ENCODE measurements at places on chromosomes 12 and 14.

DNA sequence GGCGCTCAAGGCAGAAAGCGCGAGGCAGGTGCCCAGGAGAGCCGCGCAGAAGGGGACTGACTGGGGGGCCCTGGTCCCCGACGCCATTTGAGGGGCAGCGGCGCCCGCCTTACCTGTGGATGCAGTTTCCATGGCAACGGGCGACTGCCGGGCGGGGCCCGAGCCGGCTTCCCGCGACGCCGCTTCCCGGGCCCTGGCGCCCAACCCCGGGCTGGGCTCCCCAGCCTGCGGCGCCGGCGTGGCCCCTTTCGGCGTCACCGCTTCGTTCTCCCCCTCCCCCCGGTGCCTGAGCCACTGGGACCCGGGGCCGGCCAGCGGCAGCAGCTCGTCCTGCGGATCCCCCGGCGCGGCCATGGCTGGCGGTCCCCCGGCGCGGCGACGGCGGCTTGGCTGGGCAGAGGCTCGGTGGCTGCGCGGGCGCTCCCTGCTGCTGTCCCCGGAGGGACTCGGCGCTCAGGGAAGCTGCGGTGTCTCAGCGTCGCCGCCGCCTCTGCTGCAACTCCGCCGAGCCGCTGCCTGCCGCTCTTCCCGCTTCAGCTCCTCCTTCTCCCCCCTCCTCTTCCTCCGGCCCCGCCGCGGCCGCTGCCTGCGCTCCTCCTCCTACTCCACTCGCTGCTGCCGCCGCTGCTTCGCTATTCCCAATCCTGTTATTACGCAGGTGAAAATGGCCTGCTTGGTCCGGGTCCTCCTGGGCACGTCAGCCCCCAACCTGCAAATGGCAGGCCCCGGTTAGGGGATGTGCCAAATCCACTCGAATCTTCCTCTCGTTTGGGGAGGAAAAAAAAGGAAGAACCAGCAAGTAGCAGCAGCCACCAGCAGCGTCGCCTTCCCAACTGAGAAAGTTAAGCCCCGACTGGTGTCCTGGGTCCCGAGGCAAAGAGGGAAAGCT lies at the start of gene RTN1:
Gene RTN1, minus strand, starts transcription at position 500 of the 889 bp plus-strand sequence. Its CDS starts 146 bp downstream, at position 354.
- no peak for DNase-seq

DNA sequence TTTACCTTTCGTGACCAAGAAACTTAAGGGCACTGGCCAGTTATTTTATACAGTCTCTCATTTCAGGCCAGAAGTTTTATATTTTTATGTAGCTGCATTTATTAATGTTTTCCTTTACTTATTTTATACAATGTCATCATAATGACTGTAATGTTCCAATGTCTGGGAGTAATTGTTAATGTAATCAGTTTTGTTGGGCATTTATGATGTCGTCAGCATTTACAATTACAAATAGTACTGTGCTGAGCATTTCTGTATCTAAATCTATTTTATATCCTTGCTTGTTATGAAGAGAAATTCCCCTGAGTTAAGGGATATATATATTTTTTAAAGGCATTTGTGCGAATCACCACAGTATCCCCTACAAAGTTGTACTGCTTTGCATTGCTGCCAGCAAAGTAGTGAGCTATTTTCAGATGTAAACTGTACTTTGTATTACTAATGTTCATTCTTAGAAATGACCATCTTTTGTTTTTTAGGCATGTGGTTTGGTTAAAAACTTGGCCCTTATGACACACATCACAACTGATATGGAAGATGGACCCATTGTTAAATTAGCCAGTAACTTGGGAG lies 74.4 kb downstream of the POLR3B start:
- DNase-seq: no peak

GRCh38 chr12:106226884-106227640 lies 20.8 kb downstream of the CKAP4 start:
- DNase-seq: no peak

DNA sequence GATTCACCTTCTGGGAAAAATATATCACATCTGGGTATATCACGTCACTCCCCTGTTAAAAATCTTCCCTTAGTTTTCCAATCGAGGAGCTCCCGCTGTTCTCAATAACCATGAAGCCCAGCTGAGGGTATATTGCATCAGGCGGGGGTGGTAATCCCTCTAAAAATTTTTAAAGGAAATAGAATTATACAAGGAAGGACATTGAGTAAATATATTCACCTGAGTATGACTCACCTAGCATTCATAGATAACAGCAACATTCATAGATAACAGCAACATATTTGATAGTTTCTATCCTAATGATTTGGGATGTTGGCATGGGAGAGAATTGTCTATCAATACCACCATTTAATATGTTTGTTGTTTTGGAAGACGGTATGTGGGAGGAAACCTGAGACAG lies 473.6 kb downstream of the RMST start:
- DNase-seq: no peak

- DNase-seq: no peak
Observed at GRCh38 chr14:94448071-94448808, 4.4 kb downstream of the SERPINA11 start.

DNA sequence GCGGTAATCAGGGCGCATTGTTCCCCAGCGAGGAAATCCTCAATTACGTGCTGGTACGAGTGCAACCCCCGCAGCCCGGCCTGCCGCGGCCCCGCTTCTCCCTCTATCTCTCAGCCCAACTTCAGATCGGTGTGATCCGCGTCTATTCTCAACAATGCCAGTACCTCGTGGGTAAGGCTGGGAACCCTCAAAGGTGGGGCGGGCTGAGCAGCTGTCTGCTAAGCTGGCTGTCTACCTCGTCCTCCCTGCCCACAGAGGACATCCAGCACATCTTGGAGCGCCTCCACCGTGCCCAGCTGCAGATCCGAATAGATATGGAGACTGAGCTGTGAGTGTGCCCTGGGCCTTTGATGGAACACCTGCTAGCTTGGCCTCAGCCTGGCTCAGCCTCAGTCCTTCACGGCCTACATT lies 996 bp downstream of the REC8 start:
- DNase-seq: no peak

- no peak for DNase-seq
Observed at GRCh38 chr14:104721505-104722431, 2.3 kb upstream of the ADSS1 start.

DNA sequence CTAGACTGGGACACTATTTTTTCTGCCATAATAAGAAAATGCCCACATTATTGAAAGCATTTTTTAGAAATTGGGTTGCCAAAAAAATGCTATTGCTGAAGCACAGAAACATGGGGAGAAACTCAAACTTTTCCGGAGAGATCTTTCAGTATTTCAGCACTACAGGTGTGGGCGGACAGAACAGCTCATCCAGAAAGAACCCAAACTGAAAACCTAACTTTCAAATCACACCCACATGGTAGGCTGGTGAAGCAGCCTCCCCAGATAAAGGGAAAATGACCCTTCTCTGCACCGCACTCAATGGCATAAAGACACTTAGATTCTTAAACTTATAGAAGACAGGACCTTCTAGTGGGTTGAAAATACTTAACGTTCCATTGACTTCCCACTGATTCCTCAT lies 62.3 kb upstream of the TMPO start:
- no peak for DNase-seq

DNA sequence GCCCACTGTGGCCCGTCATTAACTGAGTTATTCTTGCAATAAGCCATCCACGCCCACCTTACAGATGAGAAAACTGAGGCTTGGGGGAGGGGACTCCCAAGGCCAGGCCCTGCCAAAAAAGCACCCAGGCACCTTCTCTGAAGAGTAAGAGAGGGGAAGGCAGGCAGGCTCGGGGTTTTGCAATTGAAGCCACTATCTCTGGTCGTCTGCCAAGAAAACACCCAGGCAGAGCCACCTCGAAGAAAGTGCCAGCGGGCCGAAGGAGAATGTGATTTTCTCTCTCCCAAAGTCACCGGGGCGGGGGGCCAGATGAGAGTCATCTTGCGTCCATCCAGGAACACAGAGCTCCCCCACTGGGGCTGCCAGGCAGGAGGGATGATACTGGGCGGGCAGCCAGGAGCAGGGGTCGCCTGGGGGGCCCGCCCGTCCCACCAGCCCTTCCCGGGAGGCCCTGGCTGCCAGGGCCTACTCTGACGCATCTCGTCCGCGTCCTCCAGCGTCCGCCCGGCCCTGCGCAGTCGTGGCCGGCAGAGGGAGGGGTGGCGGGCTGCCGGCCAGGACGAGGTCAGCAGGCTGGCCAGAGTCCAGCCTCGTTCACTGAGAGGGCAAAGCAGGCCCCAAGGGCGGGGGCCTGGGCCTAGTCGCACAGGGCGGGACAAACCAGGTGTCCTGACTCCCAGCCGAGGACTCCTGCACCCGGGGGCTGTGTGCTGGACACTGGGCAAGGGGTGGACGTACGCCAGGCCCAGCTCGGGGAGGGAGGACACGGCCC lies 74.3 kb downstream of the RFLNA start:
- no peak for DNase-seq

- DNase-seq: no peak
Observed at GRCh38 chr14:100591453-100592371, 4.5 kb upstream of the BEGAIN start.

DNA sequence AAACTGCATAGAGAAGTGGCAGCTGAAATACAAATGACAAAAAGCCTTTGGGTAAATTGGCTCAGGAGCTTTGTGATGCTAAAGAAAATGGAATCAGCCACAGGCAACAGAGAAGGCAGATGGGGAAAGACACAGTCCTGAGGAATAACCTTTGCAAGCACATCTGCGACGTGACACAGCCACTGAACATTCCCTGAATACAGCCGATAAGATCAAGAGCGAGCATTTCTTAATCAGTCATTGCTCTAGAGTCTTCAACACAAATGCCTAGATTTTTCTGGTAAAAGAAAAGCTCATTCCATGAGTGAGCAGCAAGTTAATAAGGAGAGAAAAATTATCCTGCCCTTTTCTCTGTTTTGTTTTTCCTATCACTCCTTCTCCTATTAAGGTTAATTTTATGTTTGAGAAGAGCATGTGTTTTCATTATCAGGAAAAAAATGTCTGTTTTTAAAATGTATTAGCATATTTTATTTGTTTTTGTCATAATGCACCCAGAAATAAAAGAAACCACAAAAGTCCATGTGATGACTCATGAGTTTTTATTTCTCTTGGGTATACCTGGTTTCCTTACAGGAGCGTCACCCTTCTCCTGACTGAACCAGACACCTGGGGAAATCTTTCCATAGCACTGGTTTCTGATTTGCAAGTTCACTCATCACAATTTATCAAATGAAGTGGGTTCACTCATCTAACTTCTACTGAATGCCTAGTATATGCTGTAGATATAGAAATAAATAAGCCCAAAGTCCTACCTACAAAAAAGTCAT lies 45.4 kb upstream of the PCED1B start:
- no peak for DNase-seq

DNA sequence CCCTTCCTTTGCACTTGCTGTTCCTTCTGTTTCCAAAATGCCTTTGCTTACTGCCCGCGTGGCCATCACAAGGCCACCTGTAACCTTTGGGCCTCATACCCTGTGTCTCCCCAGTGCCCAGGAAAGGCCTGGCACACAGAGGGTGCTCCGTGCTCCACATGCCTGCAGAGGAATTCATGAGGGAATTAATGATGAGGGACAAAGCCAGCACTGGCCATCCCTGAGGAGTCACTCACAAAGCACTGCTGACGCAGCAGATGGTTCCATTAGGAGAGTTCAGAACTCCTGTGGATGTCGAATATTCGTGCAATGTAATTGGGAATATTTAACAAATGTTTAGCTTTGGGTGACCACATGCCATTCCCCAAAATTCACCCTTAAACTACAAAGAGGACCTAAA lies 49.6 kb upstream of the PRMT8 start:
- no peak for DNase-seq

DNA sequence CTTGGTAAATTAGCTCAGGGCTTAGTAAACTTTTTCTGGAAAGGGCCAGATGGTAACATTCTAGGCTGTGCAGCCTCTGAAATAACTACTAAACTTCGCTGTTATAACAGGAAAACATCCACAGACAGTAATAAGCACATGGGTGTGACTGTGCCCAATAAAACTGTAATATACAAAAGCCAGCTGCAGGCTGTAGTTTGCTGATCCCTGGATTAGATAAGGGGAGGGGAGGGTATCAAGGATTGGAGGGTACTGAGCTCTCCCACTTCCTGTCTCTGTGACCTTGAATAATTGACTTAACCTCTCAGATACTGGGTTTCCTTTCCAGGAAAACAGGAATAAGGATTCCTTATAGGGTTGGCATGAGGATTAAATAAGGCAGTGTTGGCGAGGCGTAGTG lies 81.2 kb downstream of the CCDC60 start:
- DNase-seq: no peak

DNA sequence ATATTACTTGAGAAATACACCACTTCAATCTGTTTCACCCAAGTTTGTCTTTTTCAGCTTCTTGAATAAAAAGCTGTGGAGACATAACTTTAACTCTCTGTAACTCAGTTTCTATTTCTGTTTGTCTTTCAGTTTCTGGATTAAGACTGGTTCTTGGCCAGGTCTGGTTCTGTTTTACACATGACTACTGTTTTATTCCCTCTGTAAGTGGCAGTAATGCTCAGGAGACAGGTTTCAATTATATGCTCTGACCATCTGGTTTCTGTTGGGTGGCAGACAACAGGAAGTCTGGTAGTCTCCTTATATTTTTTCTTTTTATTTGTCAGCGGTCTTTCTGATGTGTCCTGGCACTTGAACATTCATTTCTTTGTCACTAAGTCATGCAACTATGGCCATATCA lies 102.9 kb downstream of the RPS29 start:
- no peak for DNase-seq

DNA sequence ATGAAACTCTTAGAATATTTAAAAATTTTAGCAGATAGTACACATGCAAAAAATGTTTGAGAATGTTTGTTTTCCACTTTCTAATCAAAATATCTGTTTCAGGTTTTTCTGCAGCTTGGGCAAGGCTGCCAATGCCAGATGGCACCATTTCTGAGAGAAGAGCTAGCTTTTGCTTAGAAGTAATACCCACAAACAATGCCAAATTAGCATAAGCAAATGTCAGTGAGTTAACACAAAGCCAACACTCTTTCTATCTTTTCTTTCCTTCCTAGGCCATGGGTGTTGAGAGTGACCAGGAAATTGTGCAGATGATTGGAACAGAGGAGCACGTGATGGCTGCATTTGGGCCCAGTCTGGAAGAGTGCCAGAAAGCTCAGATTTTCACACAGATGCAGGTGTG lies 35.2 kb downstream of the POLR3B start:
- no peak for DNase-seq

- DNase-seq: no peak
Observed at GRCh38 chr14:89182326-89182725, 234.7 kb downstream of the FOXN3 start.

- no peak for DNase-seq
Observed at GRCh38 chr14:82045339-82045738, 511.7 kb upstream of the SEL1L start.

DNA sequence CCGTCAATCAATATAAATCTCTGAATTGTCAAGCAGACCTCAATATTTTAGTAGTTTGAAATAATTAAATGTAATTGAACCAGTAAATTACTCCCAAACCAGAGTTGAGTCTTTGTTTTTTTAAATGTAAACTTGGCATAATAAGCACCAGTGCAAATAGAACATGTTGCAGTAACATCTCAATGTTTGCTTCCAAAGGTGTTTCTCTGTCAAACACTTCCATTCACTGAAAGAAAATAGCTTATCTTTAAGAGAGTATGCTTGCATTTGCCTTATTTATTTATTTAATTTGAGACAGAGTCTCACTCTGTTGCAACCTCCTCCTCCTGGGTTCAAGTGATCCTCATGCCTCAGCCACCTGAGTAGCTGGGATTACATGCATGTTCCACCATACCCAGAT lies 39.9 kb upstream of the EGLN3 start:
- no peak for DNase-seq

- no peak for DNase-seq
Observed at GRCh38 chr14:76726551-76726970, 34.7 kb upstream of the VASH1 start.

Data from stimulated activated CD8-positive, alpha-beta memory T cell treated with anti-CD3 and anti-CD28 coated beads, Interleukin-12 subunit alpha, Interleukin-12 subunit beta, amount 100 ng/mL, for 1 hour (primary cell).